ENCODE measurements at places on chromosomes 5 and 9.

DNA sequence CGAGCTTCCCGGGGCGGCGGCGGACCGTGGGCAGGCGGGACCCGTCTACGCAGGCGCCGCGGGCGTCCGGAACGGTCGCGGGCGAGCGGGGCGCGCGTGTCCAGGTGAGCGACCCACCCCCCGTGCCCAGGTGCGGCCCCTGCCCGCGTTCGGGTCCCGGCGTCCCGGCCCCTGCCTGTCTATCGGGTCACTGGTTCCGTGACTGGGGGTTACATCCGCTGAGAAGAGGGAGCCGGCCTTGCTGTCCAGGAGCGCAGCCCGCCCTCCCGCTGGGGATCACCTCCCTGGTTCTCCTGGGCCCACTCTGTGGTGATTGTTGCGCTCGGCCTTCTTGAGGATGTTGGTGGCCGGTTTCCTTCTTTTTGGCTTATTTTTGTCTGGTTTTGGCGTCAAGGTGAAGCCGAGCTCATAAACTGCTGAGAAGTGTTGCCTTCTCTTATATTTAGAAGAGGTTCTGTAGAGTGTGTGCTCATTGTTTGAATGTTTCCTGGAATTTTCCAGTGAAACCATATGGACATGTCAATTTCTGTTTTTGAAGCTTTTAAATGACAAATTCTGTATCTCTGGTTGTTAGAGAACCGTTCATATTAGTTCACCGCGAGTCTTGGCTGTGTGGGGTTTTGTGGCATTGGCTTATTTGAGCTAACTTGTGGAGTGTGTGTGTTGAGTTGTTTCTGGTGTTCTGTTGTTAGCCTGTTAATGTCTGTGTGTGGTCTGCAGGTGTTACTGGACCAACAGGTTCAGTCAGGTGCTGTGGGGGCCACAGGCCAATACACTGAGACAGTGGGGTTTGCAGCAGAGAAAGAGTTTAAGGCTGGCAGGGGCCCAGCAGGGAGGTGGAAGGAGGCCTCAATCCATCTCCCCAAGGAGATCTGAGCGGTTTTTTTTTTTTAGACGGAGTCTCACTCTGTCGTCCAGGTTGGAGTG lies 621 bp downstream of the CEP72 start:
- no peak for DNase-seq

DNA sequence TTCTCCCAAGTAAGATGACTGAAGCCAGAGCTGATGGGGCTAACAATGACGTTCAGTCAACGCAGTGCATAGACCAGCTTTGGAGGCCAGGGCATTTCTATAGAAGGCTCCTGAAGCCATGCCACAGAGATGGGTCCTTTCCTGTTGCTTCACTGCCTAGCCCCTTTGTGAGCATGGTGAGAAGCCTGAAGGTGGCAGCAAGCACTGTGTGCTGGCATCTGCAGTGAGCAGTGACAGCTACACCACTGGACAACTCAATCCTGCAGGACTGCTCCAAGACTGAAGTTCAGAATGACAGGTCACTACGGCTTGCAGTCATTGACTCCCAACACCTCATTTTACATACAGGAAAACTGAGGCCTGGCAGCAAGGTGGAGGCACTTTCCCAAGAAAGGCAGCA lies 229.0 kb downstream of the TSSK1B start:
- no peak for DNase-seq

DNA sequence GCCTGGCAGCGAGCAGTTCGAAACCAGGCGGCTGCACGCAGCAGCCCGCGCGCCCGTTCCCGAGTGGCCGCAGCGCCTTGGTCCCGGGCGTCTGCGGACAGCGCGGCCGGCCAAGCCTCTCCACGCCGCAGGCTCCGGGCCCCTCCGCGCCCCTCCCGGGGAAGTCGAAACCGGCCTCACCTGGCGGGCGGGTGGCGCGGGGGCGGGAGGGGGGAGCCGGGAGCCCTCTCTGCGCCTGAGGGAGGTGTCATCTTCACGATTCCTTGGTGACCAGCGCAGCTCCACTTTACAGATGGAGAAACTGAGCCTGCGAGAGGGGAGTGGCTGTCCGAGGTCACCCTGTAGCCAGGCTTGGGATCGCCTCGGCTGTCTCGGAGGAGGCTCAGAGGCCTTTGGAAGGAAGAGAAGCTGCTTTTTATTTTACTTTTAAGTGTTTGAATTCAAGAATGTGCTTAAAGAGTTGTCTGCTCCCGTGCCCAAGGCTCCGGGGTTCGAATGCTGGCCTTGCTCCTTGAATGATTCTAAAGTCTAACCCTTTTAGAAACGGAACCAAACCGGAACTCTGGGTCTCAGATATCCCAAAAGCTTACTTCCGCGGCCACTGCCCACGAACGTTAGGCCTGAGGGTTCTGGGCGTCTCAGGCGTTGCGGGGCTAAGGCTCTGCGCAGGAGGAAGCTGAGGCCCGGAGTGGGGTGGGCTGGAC lies 662 bp downstream of the SUSD3 start:
- no peak for DNase-seq

DNA sequence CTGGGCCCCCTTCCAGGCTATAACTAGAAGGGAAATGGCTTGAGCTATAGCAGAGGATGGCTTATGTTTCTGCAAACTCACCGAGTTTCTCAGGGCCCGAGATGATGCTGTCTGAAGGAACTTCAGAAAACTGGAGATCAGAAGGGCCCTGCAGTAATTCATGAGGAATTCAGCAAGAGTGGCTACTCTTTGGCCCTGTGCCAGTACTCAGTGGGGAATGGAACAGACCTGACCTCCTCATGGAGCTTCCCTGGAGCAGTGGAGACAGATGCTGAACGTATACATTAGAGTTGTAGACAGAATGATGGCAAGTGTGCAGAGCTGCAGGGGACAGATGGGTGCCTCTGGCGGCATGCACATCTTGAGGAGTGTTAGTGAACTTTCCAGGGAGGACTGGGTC lies 17.3 kb upstream of the SMIM32 start:
- DNase-seq = no peak

DNA sequence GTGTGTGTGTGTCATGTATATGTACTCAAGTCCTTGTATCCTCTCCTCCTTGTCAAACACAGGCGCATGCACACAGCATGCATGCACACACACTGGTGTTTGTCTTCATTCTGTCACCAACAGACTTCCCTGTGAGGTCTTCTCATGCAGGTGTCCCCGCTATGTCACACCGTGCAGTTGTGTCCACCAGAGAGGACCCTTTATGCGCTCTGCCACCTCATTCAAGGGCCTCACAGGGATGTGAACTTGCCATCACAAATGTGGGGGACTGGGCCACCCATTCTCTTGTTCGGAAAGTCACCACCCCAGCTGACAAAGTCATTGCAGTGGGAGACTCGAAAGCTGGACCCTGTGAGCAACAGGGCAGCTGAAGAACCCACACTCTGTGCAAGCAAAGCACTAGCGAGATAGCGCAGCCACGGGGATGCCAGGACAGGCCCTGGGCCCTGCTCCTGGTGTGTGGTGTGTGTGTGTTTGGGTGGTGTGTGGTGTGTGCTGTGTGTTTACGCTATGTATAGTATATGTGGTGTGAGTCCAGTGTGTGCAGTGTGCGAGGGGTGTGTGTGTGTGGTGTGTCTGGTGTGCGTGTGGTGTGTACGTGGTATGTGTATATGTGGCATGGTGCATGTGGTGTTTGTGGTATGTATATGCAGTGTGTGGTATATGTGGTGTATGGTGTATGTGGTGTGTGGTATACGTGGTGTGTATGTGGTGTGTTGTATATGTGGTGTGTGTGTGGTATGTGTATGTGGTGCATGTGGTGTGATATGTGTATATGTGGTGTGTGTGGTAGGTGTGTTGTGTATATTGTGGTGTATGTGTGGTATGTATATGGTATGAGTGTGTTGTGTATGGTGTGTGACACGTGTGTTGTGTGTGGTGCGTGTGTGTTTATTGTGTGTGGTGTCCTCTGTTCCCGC lies 30.9 kb upstream of the NXNL2 start:
- no peak for DNase-seq

DNA sequence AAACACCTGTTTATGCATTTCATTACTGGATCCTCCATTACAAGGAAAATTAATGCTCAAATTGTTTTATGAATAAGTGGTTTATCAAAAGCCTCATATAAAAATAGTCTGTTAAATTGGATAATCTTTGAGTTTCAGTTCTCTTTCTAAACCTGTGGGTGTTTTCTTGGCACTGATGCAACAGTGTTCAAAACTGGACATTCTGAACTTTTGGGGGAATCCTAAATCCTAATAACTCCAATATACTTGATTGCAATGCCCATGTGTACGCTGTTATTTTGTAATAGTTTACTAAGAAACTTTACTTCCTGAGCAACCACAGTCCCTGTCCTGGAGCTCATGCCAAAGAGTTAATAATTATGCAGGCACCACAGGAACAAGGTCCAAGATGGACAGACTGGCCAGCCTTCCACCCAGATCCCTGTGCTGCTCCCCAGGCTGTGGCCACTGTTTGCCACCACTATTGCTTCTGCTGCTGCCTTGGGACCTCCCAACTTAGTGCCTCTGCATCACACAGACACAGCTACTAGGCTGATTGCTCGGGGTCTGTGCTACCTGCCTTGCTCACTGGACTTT lies 14.0 kb downstream of the IRGM start:
- DNase-seq = no peak

GRCh38 chr5:139212486-139212885 lies 14.3 kb upstream of the SIL1 start:
- DNase-seq = no peak

DNA sequence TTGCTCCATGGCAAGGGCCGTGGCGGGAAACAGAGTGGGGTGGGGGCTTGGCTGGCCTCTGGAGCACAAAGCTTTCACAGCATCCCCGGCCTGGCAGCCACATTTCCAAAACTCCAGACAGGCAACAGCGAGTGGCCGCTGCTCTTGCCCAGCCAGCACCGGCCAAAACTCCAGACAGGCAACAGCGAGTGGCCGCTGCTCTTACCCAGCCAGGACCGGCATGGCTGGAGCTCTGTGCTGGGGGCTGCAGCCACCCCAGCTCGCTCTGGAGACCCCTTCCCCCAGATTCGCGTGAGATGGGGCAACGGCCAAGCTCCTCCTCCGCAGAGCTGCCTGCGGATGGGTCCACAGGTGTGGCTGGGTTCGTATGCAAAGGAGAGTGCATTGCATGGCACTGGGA lies 98.5 kb downstream of the COL5A1 start:
- DNase-seq = no peak

GRCh38 chr5:123090661-123091297 lies 1.7 kb downstream of the PRDM6 start:
- no peak for DNase-seq

GRCh38 chr5:111229871-111230810 lies 6.0 kb downstream of the CAMK4 start:
- DNase-seq = no peak

GRCh38 chr5:72194846-72195245 lies 87.6 kb downstream of the MAP1B start:
- no peak for DNase-seq

- no peak for DNase-seq
Observed at GRCh38 chr9:32882705-32883104, 99.4 kb downstream of the TMEM215 start.

DNA sequence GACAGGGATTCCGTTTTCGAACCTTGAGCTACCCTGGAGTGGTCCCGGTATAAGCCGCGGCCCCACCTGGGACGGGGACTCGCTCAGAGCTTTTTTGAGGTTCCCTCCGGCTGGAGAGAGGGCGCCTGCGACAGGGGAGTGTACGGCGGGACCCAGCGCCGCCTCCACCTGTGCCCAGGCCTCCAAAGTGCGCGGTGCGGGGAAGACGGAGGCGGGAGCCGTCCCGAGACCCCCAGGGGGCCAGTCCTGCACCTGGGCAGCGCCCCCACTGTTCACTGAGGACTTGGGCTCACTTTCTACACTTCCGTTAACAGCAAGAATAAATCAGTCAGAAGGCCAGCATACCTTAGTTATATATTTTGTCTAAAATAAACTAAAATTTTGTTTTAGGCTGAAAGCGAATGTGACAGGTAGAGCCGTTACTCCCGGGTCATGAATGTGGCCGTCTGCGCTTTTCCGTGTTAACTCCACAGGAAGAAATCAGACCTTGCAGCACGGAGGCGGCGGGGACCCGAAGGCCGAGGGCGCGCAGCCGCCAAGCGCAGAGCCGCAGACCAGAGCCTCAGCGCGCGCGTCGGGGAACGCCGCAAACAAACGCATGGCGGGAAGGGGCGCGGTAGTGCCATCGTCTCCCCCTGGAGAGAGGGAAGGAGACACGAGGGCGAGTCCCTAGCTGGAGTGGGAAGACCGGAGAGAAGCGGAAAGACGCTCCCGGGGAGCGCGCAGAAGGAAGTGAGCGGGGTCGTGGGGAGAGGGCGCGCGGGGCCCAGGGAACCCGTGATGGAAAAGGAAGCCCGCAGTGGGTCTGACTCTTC lies 14.1 kb downstream of the TRIM7 start:
- peak; percentile 47 for DNase-seq

DNA sequence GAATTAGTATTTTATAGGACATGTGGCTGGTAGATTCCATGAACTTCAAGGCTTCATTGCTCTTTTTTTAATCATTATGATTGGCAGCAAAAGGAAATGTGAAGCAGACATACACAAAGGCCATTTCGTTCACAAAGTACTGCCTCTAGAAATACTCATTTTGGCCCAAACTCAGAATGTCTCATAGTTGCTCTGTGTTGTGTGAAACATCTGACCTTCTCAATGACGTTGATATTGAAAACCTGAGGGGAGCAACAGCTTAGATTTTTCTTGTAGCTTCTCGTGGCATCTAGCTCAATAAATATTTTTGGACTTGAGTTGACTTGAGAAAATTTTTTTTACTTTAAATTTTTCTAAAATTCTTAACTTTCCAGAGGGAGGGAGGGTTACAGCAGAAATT lies 12.4 kb downstream of the KCNV2 start:
- peak; percentile 38 for DNase-seq

- DNase-seq = no peak
Observed at GRCh38 chr5:6361101-6361500, 17.2 kb downstream of the MED10 start.

GRCh38 chr5:71986101-71986500 lies 121.2 kb upstream of the MAP1B start:
- no peak for DNase-seq

- DNase-seq = peak; percentile 52
Observed at GRCh38 chr5:107917983-107918382, 247.2 kb upstream of the EFNA5 start.

DNA sequence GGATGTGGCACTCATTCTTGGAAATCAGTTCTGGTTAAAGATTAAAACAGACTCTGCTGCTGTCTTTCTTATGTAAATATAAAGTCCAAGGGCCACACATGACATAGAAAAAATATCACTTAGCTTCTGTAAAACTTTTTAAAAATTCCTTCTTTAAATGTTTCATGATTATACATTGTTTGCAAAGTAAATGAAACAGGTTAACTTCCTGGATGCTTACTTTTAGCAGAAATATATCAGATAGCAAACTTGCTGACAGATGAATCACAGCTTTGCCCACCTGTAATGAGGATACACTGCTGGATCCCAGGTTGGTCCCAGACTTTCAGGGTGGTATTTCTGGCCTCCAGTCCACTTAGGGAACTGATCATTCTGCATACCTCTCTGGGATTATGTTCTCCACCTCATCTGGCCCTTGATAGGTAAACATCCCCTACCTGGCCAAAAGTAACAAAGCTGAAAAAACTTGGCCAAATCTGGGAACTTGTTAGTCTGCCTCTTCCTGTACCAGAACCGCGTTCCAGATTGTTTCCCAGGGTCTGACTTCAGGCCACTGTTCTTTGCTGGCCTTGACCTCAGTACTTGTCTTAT lies 340.5 kb downstream of the ADGRV1 start:
- DNase-seq = no peak

- no peak for DNase-seq
Observed at GRCh38 chr5:115306011-115306536, 9.6 kb upstream of the CCDC112 start.

Measured in AG10803 (cell line).